ENCODE measurements at places on chromosomes 6 and 20. TPM values are rescaled to one million over a fixed set of nuclear protein-coding genes. Genes with fewer than 3 reads are reported as not detected.

Gene PTK6
- 70.6 TPM for total RNA-seq

Gene TGM2
- 6.6 TPM for total RNA-seq

DNA sequence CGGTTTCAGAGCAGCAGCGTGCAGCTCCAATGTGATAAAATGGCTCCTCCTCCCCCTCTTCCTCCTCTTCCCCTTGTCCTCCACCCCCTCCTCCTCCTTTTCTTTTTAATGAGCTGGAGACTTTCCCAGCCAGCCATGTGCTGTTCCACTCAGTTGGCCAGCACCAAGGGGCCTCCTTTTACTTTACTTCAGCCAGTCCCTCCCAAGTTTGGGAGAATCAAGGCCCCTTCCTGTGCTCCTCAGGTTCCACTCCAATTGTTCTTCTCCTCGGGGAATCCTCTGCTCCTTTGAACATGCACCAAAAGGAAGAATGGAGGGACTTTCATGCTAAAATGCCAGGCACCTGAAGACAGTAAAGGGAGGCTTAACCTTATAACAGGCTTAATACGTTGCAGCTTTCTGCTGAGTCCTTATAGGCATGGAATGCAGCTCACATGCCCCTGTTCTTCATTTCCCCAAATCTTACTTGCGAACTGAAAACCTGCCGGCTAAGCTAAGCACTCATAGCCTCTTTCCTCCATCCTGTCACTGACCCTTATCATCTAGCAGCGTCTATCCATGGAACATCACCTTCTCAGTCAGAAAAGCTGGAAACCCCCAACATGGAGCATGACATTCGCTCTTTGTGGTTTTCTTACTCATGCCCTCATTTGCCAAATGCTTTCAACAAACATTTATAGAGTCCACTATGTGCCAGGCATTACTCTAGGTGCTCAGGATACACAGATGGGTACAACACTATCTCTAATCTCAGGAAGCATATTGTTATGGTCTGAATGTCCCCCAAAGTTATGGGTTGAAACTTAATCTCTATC, 170.6 kb downstream of the PHACTR1 start:
- H3K27ac ChIP-seq = no peak overlapping the region
- DNase-seq = no peak
- H3K4me3 ChIP-seq = no peak overlapping the region
- H3K4me1 ChIP-seq = no peaks in the 10 kb centered on the region
- no peaks in the 10 kb centered on the region for H3K36me3 ChIP-seq

GRCh38 chr6:82083646-82084045, 163.9 kb downstream of the IBTK start:
- no peaks in the 10 kb centered on the region for H3K27me3 ChIP-seq
- H3K27ac ChIP-seq = no peak overlapping the region
- H3K4me3 ChIP-seq = no peak overlapping the region
- no peaks in the 10 kb centered on the region for H3K36me3 ChIP-seq
- peaks cover 4% of the 10 kb centered on the region for H3K4me1 ChIP-seq

Gene BPIFB1
- not detected for total RNA-seq

DNA sequence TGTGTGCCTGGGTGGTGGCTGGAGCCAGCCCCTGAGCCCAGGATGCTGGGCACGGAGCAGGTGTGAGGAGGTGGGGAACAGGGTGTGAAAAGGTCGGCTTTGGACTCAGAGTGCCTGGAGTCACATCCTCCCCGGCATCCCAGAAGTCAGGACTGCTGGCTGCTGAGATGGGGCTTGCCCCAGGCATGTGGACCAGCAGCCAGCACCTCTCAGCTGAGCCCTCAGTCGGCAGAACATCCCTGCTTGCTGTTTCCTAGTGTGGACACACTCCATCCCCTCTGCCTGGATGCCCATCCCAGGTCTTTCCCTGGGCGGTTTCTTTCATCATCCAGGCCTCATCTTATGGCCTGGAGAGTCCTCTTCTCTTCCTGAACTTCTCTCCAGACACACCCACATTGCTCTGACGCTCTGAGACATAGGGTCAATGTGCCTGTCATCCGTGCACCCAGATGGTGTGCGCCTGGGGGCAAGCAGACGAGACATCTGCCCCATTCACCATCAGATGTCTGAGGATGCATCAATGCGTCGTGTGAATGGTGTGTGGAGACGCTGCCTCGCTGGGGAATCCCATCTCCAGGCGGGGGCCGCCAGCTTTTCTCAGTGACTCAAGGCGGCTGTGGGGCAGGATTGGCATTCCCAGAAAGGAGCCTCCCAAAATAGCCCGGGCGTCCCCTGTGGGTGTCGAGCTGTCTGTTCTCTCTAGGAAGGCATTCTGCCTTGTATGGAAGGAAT, 104.2 kb downstream of the SYCP2 start:
- peaks cover 35% of the 10 kb centered on the region for H3K4me1 ChIP-seq
- H3K4me3 ChIP-seq = no peak overlapping the region
- DNase-seq = peak; percentile 53
- no peak overlapping the region for H3K27ac ChIP-seq
- no peaks in the 10 kb centered on the region for H3K36me3 ChIP-seq

GRCh38 chr6:121319112-121319553, 15.1 kb downstream of the TBC1D32 start:
- no peak overlapping the region for H3K4me3 ChIP-seq
- H3K36me3 ChIP-seq = peaks cover 9% of the 10 kb centered on the region
- H3K27me3 ChIP-seq = no peaks in the 10 kb centered on the region
- no peak overlapping the region for H3K27ac ChIP-seq
- H3K4me1 ChIP-seq = no peaks in the 10 kb centered on the region
- no peak for DNase-seq

Gene TBXT
- total RNA-seq = not detected

DNA sequence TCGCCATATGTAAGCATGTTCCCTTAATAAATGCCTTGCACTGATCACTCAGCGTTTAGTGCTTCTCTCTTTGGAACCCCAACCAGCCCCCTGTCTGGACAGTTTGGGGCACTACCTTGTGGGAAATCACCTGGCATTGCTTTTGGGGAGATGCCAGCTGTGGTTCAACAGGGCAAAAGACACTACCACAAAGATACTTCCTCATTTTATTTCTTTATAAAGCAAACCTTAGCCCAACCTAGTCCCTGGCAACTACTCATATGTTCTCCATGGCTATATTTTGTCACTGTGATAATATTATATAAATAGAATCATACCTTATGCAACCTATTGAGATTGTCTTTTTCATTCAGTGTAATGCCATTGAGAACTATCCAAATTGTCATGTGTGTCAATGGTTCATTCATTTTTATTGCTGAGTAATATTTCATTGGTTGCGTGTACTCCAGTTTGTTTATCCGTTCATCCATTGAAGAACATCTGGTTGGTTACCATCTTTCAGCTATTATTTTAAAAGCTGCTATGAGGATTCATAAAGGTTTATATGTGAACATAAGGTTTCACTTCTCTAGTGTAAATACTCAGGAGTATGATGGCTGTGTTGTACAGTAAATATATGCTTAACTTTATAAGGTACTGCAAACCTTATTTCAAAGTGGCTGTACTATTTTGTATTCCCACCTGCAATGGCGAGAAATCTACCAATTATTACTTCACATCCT, 114.8 kb downstream of the MOXD1 start:
- H3K4me3 ChIP-seq = no peak overlapping the region
- no peaks in the 10 kb centered on the region for H3K4me1 ChIP-seq
- no peak overlapping the region for H3K27ac ChIP-seq

DNA sequence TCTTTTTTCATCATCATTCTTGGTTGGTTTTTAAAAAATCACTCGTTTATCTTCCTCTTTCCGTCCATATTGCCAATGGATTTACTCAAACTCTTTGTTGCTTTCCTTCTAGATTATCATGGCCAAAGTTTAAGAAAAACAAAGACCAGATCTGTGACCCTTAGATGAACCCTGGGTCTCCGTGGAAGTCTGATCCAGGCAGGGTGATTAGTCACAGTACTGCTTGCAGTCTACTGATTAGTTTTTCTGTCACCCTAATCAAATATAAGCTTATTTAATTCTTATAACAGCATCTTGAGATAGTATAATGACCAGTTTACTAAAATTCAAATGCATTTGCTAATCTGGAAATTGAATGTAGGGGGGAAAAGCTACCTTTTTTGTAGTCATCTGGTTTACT, 6.0 kb upstream of the SMIM28 start:
- no peaks in the 10 kb centered on the region for H3K4me1 ChIP-seq
- no peak overlapping the region for H3K4me3 ChIP-seq
- H3K27me3 ChIP-seq = no peaks in the 10 kb centered on the region

DNA sequence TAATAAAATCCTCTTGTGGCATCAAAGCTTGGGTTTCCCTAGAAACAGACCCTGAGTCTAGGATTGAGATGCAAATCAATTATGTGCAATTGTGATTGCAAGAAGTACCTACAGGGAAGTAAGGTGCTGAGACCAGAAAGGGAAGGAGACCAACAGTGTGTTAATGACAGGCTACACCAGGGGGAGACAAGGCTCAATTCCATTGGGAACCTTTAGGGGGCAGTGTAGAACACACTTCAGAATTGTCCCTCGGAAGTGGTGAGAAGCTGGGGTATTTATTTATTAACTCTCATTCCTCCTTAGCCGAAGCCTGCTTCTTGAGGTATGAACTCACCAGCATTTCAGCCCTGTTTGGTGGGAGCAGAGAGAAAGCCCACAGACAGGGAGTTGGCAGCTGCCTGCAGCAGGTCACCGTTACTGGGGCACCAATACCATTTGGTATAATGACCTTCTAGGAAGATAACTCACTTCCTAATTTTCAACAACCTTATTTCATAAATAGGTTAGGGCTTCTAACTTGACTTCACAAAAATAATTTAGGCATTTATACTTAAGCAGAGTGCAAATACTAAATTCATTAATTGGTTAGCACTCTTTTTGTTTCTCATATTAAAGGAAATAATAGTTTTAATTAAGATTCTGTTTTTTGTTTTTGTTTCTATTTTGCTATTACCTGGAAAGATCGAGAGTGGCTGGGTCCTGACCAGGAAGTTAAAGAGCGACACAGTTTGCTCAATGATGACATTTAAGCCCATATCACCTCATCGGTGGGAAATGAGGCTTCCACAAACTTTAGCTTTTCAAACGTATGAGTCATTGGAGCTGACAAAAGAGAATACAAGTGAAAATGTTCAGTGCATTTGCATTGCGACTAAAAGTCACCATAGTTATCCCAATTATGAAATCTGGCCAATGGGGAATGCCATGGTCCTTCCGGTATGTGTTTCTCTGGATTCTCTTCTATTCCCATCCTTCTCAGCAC, 94.8 kb downstream of the BTBD3 start:
- H3K4me3 ChIP-seq = no peak overlapping the region
- DNase-seq = no peak
- H3K27ac ChIP-seq = no peak overlapping the region
- no peaks in the 10 kb centered on the region for H3K36me3 ChIP-seq
- no peaks in the 10 kb centered on the region for H3K4me1 ChIP-seq

Gene MAP3K5
- total RNA-seq = 21.5 TPM

DNA sequence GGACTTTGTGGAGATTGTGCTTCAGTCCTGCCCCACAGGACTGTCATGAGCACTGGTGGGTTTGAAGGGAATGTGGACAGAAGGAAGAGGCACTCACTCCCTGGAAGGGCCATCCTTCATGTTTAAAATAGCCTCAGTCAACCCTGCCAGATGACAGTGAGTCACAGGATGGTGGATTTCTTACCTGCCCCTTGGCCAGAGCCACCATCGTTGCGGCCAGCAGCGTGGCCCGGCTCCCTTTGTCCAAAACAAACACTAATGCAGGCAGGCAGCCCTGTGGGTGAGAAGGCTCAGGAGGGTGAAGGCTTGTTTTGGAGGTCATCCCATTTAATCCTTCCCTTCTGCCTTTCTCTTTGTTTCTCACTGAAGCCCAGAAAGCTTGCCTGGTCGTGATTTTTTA, 422.7 kb downstream of the CD83 start:
- no peaks in the 10 kb centered on the region for H3K36me3 ChIP-seq
- DNase-seq = no peak
- no peaks in the 10 kb centered on the region for H3K4me1 ChIP-seq
- no peaks in the 10 kb centered on the region for H3K27me3 ChIP-seq
- no peak overlapping the region for H3K4me3 ChIP-seq
- H3K27ac ChIP-seq = no peak overlapping the region

DNA sequence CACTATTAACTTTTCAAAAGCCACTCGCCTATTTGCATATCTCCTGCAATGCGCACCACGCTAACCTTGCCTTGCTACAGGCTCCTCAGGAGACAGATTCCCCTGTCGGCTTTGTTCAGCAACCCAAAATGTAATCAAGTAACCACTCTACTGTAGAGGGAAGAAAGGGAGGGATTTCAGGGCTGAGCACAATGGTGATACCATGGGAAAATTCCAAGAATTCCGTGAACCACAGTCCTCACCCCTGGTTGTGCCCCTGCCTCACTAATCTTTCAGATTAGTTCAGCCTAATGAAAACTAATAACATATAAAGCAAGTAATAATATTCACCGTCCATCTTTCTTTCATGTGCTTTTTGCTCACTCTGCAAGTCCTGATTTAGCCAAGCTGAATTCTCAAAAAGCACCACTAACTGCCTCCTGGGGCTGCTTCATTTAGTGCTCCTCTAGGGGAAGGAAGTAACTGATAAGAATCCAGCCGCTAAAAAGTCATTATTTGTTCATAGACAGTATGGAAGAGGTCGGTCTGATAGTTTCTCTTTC, 6.6 kb downstream of the CITED2 start:
- no peak for DNase-seq
- H3K36me3 ChIP-seq = peaks cover 4% of the 10 kb centered on the region
- H3K4me3 ChIP-seq = no peak overlapping the region
- peaks cover 43% of the 10 kb centered on the region for H3K4me1 ChIP-seq
- H3K27me3 ChIP-seq = no peaks in the 10 kb centered on the region
- H3K27ac ChIP-seq = no peak overlapping the region

Gene OPN5
- not detected for total RNA-seq

DNA sequence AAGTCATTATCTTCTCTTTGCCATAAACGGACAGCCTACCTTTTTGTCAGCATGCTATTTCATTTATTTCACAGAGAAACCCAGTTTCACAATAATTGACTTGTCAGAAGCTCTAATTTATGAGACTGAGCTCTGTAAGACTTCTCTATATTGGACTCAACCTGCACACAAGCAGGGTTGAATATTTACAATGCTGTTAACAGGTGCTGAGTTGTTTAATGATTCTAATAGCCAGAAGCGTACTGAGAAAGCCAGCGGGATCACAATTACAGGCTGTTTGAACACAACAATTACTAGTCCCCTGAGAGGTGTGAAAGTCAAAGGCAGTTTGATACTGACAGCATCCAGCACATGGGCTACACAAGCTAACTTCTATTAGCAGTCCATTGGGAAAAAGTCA, 128.2 kb upstream of the SIM1 start:
- peaks cover 19% of the 10 kb centered on the region for H3K36me3 ChIP-seq
- H3K4me3 ChIP-seq = no peak overlapping the region
- no peaks in the 10 kb centered on the region for H3K27me3 ChIP-seq

Gene FILIP1
- 2.3 TPM for total RNA-seq

All from suprapubic skin (tissue), 4 donors.